ENCODE measurements at places on chromosomes 2 and 18. TPM values are rescaled to one million over a fixed set of nuclear protein-coding genes. Genes with fewer than 3 reads are reported as not detected.

The LDLRAD4 gene
- 3.1 TPM for total RNA-seq

The POTEE gene
- not detected for total RNA-seq

The DLX2 gene
- not detected for total RNA-seq

The ITGB6 gene
- not detected for total RNA-seq

The OLA1 gene
- total RNA-seq, result 88.9 TPM

The GALR1 gene
- total RNA-seq, result not detected
